ENCODE measurements at places on chromosomes 5 and 9.
A peak's percentile ranks its signal among the peaks of the same experiment; 100 is the strongest.

- peak; percentile 19 for DNase-seq
These were observed 52.5 kb upstream of the SEMA6A start for GRCh38 chr5:116626945-116627679.

DNA sequence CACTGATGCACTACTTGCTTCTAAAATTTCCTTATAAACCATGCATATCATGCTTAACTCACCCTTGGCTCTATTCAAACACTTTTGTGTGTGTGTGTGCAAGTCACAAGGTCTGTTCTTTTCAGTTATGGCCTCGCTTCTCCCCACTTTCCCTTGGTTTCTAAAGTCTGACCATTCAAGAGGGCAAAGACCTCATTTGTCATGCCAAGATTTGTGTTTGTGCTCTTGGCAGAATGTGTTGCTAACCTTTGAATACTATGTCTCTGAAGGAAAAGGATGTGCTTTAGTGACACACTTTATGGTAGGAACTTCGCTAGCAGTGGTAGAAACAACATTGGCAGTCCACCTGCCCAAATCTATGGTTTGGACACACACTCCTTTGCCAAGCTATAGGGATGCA, 50.4 kb downstream of the SNX18 start:
- no peak for DNase-seq

DNA sequence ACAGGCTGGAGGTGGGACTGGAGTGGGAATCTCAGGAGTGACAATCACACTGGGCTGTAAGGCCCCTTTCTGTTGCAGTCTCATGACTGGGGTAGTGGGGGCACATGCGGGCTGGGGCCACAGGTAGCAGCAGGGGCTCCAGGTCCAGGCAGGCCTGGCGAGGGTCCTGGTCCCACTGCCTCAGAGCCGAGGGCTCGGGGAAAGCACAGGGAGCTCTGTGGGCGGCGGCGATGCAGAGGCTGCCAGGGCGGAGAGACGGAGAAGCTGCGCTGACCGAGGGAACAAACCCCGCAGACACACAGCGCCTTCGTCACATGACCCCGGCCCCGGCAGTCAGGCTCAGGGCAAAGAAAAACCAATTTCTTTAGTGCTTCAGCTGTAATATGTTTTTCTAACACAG, 5.3 kb upstream of the LHX3 start:
- no peak for DNase-seq

DNA sequence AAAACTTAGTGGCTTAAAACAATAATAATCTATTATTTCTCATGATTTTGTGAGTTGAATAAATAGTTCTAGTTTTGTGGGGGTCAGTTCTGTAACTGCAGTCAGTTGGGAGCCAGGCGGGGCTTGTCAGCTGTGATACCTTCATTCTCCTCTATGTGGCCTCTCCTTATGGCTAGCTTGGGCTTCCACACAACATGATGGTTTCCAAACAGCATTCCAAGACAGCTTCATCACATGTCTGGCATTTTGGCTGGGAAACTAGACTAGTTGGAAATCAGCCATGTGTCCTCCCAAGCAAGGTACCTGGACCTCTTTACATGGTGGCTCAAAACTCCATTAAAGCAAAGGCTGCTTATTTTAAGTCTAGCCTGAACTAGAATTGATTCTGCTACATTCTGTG, 61.4 kb upstream of the RANBP3L start:
- no peak for DNase-seq

DNA sequence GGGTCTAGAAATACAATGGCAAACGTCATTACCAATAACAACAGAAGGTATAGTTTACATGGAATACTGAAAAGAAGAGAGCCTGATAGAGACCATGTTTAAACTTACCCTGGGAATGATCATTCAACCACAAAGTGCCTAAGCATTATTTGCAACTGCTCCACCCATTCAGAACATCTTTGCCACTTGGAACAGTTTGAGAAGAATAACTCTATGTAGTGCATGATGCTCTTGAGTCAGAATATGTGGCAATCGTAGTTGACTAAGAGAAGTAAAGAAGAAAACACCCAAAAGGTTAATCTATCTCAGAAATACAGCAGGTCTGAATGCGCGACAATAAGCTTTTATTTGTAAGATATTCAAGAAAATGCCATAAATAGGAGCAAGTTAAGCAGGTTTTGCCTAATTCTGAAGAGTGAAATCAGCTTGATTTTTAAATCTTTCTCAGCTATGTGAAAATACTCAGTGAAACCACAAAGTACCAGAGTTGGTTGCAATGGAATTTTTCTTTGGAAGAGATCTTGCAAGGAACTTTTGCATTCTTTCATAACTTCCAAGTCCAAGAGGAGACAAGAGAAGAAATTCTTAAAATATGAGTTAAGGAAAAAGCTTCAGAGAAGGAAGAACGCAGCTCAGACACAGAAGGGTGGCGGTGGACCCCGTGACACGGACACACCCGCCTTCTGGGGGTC, 64.3 kb downstream of the HABP4 start:
- no peak for DNase-seq

GRCh38 chr5:20307391-20307790, 319.4 kb upstream of the CDH18 start:
- DNase-seq: no peak

- no peak for DNase-seq
These were observed 20.5 kb downstream of the ZBTB34 start for GRCh38 chr9:126880947-126881332.

DNA sequence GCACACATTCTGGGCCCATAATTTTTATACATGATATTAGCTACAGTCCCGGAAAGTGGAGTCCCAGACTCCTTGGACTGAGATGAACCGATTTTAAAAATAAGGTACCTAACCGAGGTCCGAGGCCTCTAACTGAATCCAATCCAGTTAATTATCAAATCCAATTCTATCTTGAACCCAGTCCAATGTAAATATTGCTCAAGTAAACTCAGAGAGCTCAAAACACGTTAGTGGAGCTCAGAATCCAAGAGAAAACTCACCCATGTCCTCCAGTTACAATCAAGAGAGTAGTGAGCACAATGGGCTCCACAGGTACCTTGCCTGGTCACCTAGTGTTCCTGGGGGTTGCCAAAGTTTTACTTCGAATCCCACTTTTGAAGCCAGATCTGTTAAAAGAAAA, 37.9 kb upstream of the DIRAS2 start:
- DNase-seq: peak; percentile 46

GRCh38 chr5:154756868-154757813, 2.0 kb downstream of the LARP1 start:
- DNase-seq: peak; percentile 82

DNA sequence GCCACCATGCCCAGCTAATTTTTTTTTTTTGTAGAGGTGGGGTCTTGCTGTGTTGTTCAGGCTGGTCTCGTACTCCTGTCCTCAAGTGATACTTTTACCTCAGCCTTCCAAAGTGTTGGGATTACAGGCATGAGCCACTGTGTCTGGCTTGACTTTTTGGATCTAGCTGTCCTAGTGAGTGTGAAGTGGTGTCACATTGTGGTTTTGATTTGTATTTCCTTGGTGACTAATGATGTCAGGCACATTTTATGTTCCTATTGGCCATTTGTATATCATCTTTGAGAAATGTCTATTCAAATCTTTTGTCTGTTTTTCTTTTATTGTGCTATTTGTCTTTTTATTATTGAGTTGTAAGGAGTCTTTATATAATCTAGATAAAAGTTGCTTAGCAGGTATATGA, 53.5 kb upstream of the MCCC2 start:
- no peak for DNase-seq

DNA sequence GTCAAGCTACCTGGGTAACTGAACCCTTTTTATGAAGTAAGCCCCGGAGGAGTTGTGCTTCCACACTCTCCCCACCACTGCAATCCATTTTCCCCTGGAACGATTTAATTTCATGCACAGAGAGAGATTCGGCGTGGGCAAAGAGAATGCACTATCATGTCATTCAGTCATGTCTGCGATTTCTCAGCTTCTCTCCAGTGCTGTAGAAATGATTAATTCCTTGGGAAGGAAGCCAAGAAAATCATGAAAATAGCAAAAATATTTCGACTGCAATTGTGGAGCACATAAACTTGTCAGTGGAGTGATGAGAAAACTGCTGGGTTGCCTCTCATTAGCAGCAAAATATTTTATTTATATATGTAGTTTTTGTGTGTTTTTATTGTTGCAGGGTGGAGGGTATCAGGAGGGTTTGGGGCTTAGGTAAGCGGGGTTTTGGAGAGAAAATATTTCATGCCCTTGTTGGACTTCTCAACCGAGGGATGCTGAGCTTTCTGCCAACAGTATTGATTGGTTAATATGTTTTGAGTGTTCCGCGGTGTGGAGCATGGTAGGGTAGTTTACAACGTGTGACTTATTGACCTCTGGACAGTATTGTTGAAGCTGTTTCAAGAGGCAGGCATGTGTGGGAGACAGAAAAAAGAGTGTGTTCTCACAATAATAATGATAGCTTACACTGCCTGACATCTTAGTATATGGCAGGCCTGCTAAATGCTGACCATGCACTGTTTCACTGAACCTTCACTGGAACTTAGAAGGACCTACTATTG, 69.3 kb downstream of the SGCD start:
- no peak for DNase-seq

GRCh38 chr5:90135779-90136378, 273.7 kb downstream of the CETN3 start:
- peak; percentile 76 for DNase-seq

DNA sequence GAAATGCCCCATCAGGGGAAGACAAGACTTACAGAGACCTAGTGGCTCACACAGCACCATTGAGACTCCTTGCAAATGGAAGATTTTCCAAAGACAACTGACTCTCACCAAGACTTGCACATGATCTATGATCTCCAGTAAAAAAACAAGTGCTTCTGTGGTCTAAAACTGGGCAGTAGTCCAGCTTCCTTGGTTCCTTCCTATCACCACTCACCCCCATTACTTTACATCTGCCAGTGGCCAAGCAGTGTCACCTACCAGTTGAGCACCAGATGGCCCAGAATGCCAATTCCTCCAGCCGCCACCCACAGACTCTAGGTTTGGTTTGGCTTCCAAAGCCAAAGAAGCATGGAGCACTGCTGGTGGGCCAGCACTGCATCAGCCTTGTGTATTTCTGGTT, 47.7 kb downstream of the SH3TC2 start:
- peak; percentile 22 for DNase-seq

- peak; percentile 85 for DNase-seq
These were observed at the start of gene CDH18 for GRCh38 chr5:19987612-19988361. Gene CDH18, minus strand, starts transcription at chr5:19988200. Its CDS starts 149,214 bp downstream, at chr5:19838986.

DNA sequence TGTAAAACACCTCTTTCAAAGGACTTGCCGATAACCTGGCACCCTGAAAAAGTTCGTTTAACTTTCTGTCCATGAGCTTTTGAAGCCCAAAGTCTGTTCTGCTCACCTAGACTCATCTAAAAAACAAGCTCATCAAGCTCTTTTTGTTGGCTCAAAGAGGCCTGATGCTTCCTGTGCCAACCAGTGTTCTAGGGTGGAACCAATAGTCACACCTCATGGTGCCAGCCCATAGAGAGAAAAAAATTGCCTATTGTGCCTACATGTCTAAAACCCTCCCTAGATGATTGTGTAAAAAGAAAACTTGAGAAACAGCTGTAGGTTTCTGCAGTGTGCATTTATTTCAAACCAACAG, 4.7 kb downstream of the SH3RF2 start:
- DNase-seq: no peak

- no peak for DNase-seq
These were observed 2.5 kb downstream of the TTC1 start for GRCh38 chr5:160011471-160011870.

- DNase-seq: no peak
These were observed 310.7 kb downstream of the PJA2 start for GRCh38 chr5:109099081-109099480.

DNA sequence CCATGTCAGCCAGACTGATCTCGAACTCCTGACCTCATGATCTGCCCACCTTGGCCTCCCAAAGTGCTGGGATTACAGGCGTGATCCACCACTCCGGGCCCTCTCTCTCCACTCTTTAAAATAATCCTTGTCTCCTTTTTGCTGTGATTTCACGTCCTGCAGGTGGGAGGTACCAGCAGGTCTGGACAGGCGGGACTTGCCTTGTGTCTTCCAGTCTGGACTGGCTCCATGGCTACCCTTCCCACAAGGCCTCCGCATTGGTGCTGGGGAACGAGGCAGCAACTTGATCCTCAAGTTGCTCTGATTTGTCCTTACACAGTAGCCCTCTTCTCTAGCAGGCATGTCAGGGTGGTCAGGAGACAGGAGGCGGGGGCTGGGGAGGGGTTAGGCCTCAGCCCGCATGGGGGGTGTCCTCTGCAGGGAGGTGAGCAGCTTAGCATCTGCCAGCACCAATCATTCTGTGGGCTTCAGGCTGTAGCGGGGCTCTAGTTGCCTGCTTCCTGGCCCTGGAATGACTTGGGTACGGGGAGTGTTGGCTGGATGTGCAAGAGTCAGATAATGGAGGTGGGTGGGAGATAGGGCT, 54.3 kb downstream of the TENT4A start:
- DNase-seq: no peak
